Stimulated activated CD4-positive, alpha-beta T cell treated with anti-CD3 and anti-CD28 coated beads, TNF-alpha, amount 100 ng/mL, for 4 hours (primary cell): ENCODE measurements at places on chromosomes 1 and 21.

GRCh38 chr1:167602840-167603239, 27.2 kb upstream of the RCSD1 start:
- no peak for DNase-seq

DNA sequence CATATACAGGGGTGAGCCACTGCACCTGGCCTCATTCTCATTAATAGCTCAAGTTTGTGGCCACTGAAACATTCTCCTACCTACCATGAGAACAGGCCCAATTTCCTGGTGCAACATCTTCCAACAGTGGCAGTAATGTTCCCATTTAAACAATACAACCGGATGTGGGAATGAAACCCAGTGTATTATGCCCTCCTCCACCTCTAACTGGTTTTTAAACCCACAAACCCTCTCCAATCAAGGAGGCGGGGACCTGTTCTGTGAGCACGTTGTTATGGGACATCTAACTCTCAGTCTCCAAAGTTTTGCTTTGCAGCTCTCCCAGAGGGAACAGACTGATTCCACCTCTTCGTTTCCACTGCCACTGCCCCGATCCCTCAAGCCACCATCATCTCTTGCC, 2.6 kb downstream of the CTNNBIP1 start:
- DNase-seq, result no peak

DNA sequence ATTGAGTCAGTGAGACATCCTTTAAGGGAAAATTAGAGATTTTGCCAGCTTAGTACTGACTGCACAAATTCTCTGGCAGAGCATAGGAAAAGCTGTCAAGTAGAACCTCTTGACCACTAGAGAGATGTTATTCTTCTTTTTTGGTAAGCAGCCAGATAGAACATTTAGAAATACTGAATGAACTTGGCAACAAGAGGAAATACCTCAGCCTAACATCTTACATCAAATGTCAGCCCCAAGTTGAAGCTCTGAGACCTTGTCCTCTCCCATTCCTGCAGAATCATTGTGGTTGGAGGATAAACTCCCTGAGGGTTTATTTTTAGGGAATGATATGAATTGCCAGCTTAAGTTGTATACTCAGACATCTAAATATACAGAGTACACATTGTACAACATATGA, 53.5 kb downstream of the MIGA1 start:
- no peak for DNase-seq

GRCh38 chr1:14010476-14010875, 310.5 kb downstream of the PRDM2 start:
- no peak for DNase-seq

DNA sequence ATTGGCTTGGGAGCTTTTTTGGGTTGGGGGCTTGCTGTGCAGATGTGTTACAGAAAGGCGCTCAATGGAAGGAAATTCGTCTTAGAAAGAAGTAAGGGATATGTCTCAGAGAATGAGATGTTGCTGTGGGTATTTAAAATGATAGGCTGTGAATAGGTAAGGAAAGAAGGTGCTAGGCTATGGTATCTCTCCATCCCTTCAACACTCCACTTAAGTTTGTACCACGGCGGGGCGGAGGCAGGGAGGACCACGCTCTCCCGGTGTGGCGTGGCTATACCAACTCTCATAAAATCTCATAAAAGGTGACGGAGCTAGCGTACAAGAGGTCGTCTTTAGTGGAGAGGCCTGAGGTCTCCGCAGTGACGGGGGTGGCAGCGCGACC, 305 bp upstream of the RPS6KC1 start:
- no peak for DNase-seq

DNA sequence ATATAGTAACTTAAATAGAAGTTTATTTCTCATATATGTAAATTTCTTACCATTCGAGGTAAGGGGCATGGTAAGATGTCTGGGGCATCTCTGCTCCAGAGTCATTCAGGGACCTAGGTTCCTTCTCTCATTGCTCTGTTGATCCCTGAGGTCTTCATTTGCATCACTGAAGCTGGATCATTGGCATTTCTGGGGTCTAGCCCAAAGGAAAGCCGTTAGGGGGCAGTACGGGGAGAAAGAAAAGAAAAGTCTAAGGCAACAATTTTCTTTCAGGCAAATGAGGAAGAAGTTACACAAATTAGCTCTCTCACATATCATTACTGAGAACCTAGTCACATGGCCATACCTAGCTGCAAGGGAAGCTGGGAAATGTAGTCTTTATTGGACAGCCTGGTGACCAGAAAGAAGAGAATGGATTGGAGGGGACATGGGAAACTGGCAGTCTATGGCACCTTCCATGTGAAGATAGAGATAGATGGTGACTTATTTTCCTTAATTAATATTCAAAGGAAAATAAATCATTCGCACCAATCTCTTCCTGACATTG, 10.2 kb upstream of the SUSD4 start:
- no peak for DNase-seq

- DNase-seq, result no peak
Measured at GRCh38 chr1:64171797-64172281, 31.6 kb upstream of the UBE2U start.

DNA sequence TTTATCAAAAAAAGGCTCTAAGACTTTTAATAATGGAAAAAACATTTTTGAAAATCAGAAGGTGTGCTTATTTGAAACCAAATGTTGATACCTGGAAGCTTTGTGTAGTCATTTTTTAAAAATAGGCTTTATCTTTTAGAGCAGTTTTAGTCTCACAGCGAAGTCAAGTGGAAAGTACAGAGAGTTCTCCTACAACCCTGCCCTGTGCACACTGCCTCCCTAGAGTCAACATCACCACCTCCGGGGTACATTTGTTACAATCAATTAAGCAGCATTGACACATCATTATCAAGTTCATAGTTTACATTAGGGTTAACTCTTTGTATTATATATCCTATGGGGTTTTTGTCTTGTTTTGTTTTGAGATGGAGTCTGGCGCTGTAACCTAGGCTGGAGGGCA, 10.7 kb upstream of the ERO1B start:
- no peak for DNase-seq

GRCh38 chr1:180026556-180026955, 71.9 kb downstream of the CEP350 start:
- no peak for DNase-seq

DNA sequence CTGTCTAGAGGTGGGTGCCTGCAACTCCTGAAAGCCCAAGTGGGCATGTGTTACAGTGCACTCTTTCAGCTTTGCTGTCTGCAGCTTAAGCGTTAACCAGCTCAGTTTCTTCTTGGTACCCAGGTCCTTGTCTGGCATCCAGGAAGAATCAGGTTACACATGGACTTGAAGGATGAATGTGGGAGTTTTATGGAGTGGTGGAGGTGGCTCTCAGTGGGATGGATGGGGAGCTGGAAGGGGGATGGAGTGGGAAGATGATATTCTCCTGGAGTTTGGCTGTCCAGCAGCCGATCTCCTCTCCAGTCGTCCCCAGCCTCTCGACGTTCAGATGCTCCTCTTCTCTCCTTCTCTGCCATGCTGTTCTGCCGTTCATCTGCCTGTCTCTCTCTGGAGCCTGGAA, 9.4 kb downstream of the METTL18 start:
- DNase-seq, result no peak

DNA sequence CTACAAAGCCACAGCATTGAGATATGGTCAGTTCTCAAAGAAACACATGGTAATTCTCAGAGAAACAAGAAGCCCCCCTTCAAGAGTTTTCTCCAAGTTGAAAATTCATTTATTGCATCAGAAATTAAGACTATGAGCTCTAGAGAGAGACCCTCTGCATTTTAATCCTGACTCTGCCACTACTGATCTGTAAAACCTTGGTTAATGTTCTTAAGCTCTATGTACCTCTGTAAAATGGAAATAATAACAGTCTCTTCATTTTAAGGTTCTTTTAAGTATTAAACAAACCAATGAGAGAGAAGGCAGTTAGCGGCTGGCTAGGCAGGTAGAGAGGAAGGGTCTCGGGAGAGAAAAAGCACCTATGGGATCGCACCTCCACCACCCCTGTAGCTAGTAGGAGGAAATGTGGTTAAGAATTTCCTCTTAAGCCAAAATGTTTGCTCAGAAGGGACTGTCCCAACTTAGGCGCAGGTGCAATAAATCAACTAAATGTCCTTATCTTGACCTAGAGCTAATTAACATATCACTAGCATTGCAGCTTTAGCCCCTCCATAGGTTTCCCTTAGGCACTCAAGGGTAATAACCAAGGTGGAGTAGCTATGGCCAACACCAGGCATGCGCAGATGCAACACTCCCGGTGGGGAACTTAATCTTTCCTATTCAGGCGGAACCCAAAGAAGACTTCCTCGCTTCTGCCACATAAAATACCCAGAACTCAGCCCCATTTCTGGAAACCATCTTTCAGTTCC, 1685.4 kb downstream of the MRPL39 start:
- no peak for DNase-seq

GRCh38 chr1:97832481-97832880, 88.4 kb downstream of the DPYD start:
- no peak for DNase-seq

DNA sequence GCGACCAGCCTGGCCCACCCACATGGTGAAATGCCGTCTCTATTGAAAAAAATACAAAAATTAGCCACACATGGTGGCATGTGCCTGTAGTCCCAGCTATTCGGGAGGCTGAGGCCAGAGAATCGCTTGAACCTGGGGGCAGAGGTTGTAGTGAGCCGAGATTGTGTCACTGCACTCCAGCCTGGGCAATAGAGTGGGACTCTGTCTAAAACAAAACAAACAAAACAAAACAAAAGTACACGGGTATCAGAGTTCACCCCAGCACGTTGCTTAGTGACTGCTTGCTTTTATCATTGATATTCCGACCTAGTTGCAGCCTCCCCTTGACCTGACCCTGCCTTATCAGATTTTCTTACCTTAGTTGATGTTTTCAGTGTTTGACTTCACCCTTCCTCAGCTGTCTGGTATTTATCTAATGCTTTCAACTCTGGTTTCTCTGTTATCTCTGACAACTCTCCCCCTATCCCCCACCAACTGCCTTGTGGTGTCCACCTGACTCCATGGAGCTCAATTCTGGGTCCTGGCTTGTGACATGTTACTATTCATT, 5.1 kb downstream of the TLCD4 start:
- no peak for DNase-seq

DNA sequence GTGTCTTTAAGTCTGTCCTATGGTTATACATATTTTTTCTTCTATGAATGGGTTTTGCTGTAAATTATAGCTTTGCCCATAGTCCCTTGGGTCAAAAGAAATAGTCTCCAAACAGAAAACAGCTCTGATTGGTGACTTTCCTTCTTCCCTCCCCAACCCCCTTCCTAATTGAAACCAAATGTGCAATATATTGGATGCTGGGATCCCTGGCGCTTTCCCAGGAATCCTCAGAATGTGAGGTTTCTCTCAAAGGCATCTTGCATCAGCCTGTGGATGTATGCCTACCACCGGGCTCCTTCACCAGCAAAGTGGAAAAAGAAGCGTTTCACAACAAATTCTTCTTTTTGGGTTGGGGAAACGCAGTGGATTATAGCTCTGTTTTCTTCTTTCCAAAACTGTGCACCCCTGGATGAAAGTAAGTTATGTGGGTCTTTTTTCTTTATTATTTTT, at the start of gene DDR2:
DDR2 (plus strand) TSS at position 248 of the 450 bp plus-strand sequence. CDS start 86,600 bp downstream, outside the sequence.
- DNase-seq, result no peak

GRCh38 chr1:183589874-183590243, 400 bp downstream of the NCF2 start:
- no peak for DNase-seq

GRCh38 chr21:45788198-45788597, 144.7 kb downstream of the PCBP3 start:
- no peak for DNase-seq

GRCh38 chr1:89599332-89599630, 33.6 kb upstream of the LRRC8C start:
- DNase-seq, result no peak

- no peak for DNase-seq
Measured at GRCh38 chr1:11052839-11053757, 6.1 kb upstream of the MASP2 start.

DNA sequence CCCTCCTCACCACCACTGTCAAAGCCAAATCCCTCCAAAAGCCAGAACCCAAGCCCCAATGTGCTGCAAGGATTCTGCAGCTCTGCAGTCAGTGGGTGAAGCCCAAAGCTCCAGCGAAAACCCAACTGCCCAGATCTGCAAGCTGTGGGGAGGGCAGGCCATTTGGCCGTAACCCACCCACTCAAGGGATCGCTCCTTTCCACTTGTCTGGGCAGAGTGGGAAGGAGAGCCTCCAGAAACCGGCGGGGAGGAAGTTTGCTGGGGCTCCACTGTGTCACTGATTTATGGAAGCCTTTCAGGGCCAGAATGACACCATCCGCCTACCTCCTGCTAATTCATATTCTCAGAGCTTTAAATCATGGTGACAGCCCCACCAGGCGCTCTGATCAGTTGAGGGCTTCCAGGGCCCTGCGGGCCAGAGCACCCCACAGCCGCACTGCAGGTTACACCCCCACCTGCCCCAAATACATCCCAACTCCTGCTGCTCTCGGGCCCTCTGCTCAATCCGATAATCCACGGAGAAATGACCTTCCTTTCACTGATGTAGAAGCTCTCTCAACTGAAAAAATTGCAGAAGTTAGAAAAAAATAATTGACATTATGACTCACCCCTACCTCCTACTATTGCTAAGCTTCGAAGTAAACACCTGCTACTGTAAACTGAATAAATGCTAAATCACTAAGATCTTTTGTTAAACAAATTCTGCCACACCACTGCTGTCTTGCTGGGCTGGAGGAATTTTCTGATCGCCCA, 40.6 kb upstream of the RAB4A start:
- DNase-seq, result no peak

DNA sequence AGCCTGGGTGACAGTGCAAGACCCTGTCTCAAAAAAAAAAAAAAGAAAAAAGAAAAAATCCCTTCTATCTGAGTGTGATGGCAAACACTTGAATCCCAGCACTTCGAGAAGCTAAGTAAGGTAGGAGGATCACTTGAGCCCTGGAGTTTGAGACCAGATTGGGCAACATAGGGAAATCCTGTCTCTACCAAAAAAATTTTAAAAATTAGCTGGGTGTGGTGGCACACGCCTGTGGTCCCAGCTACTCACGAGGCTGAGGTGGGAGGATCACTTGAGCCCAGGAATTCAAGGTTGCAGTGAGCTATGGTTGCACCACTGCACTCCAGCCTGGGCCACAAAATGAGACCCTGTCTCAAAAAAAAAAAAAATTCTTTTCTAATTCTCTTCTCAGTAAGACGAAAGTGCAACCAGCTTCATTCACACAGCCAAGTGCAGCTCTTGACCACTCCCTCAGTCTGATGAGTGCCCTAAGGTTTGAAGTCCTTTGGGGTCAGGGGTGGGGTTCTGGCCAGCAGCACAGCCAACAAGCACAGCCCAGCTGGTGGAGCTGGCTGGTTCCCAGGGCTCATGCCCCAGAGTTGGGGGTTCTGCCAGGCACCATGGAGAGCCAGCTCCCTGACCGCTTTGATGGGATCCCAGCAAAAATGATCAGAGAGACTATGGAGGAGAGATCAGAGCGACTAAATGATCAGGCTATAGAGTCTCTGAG, 8.0 kb downstream of the SLC2A5 start:
- DNase-seq, result no peak
